Stimulated activated CD8-positive, alpha-beta memory T cell treated with anti-CD3 and anti-CD28 coated beads, Interleukin-4, amount 100 ng/mL, for 1 hour (primary cell): ENCODE measurements at places on chromosomes 1 and 21.

GRCh38 chr1:25619101-25619890 lies 2.7 kb downstream of the MAN1C1 start:
- no peak for DNase-seq

GRCh38 chr21:15050568-15051377 lies 14.0 kb downstream of the NRIP1 start:
- DNase-seq, result no peak

- no peak for DNase-seq
Observed at GRCh38 chr1:228838717-228839500, 103.6 kb downstream of the RHOU start.

GRCh38 chr1:9558946-9559545 lies 19.8 kb downstream of the SLC25A33 start:
- DNase-seq, result no peak

- no peak for DNase-seq
Observed at GRCh38 chr1:1137256-1138045, 21.6 kb upstream of the C1orf159 start.

DNA sequence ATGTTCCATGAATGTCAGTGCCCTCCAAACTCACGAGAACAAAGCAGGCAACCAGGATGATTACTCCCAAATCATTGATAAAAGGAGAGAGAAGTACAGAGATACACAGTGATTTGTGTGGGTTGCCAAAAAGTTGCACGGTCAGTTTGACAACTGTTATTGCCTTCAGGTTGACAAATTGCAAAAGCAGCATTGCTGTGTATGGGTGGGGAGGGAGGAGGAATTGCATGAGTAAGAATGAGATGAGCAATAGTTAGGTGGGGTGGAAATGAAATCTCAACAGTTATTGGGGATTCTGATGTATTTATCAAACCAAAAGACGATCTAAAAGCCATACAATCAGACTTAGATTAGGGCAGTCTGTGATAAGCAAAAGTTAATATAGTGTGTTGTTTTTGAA lies 93.7 kb downstream of the NTMT2 start:
- no peak for DNase-seq

GRCh38 chr1:147627435-147628110 lies 42.8 kb downstream of the ACP6 start:
- peak; percentile 24 for DNase-seq

DNA sequence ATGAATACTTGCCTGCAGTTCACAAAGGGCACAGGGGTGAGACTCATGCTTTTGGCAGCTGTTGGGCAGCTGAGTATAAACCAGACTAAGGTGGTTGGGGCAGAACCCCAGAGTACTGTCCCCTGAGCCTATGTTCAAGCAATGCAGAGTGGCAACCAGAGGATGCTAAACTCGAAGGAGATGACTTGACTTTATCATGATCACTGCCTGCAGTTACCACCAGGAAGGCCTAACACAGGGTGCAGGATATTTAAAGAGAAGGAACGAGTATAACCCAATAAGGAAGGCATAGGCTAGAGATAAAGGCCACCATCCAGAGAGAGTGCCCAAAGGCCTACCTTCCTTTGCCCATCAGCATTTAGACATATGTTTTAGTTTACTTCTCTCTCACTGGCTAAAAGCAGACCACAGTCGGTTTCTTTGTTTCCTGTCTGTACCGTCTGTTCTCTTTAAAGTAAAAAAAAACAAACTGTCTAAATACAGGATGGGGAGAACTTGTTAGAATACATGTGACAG lies 83.3 kb downstream of the MPZL1 start:
- DNase-seq, result no peak

- DNase-seq, result no peak
Observed at GRCh38 chr1:222555992-222556615, 8.2 kb upstream of the HHIPL2 start.

- DNase-seq, result no peak
Observed at GRCh38 chr21:37764691-37765090, 151.6 kb downstream of the KCNJ6 start.

DNA sequence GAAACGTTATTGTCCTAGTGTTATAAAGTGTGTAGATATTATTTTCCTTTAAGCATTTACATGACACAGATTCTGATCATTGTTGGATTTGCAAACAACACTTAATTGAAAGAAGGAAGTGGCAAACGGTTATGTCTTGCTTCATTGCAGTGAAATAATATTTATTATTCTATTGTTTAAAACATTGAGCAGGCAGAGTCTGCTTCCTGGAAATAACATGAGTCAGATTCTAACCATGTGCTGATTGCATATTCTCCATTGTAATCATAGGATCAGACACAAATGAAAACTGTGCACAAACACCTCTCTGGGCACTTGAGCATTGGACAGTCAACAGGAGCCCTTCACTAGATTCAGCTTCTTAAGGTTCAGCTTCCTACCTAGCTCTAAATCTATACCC lies 46.8 kb upstream of the USP25 start:
- no peak for DNase-seq

DNA sequence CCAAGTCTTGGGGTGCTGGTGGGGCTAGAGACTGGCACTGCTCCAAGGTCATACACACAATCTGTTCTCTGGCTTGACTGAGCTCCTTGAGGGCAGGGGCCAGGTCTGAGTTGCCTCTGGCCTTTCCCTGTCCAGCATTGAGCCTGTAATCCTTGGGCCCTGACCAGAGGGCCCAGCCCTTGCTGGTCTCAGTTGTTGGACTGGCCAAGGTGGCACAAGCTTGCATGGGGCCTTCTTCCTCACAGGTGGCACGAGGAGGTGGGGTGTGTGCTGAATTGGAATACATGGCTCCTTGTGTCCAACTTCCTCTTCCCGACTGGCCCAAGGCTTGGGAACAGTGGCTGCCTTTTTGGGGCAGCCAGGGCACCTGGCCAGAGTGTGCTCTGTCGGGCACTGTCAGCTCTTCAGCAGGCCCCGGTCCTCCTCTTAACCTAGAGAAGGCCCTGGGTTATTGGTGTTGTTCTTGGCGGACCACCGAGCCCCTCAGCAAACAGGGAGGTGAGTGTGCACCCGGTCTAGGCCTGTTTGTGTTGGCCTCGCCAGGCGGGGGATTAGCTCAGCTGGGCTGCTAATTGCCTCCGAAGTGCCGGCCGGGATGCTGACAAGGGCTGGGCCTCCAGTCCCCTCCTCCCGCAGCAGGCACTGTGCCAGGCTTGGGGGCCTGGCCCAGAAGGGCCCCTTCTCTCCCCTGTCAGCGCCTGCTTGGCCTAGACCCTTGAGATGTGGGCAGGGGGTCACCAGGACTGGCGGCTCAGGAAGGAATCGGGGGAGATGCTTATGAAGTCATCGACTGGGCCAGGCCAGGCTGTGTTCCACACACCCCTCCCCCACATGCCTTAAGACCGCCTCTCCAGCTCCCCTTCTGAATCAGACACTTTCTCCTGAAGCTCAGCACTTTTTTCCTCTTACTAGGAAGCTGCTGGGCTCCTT lies 28.5 kb downstream of the WNT4 start:
- DNase-seq, result no peak

GRCh38 chr1:117372863-117373412 lies 5.7 kb downstream of the MAN1A2 start:
- no peak for DNase-seq
